ENCODE measurements at places on chromosomes 2 and 18.

GRCh38 chr2:123040506-123040905, 984.6 kb upstream of the CNTNAP5 start:
- DNase-seq, result no peak

- DNase-seq, result no peak
Observed at GRCh38 chr2:209636076-209636475, 135.6 kb upstream of the UNC80 start.

DNA sequence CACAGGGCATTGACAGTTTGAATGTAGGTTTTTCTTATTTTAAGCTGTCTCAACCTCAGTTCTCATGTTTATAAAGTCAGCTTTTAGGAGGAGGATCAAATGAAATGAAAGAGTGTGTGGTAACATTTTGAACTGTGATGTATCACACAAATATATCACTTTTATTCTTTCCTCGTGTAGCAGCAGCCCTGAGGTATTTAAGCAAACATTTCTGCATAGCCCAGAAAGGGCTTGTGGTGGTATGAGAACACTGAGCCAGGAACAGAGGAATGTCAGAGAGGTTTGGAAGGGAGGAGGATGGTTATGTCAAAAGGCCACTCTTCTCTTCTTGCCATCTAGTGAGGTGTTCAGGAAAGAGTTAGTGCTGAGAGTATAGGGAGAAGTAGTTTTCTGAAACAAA, 150.2 kb downstream of the PARD3B start:
- peak; percentile 94 for DNase-seq

DNA sequence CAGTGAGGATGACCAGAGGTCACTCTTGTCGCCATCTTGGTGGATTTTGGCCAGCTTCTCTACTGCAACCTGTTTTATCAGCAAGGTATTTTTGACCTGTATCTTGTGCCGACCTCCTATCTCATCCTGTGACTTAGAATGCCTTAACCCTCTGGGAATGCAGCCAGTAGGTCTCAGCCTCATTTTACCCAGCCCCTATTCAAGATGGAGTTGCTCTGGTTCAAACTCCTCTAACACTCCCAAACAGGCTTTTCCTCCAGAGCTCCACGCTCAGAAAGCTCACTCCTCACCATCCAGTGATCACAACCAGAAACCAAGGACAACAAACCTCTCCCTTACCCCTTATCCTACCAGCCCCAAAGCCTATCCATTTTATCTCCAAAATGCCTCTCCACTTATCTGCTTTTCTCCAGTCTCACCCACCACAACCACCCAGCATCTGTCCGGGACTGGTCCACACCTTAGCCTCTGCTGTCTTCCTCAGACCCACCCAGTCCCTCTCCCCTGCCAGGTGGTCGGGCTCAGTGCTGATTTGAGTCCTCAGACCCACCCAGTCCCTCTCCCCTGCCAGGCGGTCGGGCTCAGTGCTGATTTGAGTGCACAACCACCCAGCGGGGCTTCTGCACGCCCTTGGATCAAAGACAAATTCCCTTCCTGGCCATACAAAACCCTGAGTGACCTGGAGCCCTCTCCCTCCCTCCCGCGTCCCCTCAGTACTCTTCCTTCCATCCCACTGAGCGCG, 11.7 kb upstream of the SMAD7 start:
- DNase-seq, result no peak

DNA sequence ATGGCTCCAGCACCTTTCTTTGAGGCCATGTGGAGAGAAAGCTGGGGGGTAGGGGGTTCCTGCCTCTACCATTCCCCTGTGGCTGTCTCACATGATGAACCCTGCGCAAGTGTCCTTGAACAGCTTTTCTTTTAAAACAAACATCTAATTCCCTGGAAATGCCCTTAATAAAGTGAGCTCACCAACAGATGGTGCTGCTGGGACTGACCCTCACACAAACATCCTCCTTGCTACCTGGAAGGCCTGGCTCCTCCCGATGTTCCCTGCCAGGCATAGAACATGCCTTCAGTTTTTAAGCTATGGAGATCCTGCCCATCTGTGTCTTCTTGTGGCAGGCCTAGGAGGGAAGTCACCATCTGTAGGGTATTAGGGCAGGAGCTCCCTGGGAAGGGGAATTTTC, 60.7 kb upstream of the GATA6 start:
- no peak for DNase-seq

- no peak for DNase-seq
Observed at GRCh38 chr2:51791496-51791895, 759.6 kb upstream of the NRXN1 start.

DNA sequence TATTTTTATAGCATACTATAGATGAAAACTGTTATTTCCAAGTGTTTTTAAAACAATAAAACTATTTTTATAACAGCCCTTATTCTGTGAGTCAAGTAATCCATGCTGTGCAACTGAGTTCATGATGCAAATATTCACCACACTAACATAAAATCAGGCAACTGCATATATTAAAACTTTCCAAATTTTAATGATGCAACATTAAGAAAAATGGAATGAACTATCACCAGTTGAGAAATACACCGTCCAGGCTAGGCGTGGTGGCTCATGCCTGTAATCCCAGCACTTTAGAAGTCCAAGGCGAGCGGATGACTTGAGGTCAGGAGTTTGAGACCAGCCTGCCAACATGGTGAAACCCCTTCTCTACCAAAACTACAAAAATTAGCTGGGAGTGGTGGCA, 114.5 kb downstream of the CDH2 start:
- peak; percentile 84 for DNase-seq

- DNase-seq, result no peak
Observed at GRCh38 chr2:159043710-159044109, 75.3 kb downstream of the TANC1 start.

- DNase-seq, result peak; percentile 77
Observed at GRCh38 chr2:219571311-219572236, at the start of gene OBSL1. OBSL1 (minus strand) TSS chr2:219571539; CDS start chr2:219571232, 307 bp downstream.

DNA sequence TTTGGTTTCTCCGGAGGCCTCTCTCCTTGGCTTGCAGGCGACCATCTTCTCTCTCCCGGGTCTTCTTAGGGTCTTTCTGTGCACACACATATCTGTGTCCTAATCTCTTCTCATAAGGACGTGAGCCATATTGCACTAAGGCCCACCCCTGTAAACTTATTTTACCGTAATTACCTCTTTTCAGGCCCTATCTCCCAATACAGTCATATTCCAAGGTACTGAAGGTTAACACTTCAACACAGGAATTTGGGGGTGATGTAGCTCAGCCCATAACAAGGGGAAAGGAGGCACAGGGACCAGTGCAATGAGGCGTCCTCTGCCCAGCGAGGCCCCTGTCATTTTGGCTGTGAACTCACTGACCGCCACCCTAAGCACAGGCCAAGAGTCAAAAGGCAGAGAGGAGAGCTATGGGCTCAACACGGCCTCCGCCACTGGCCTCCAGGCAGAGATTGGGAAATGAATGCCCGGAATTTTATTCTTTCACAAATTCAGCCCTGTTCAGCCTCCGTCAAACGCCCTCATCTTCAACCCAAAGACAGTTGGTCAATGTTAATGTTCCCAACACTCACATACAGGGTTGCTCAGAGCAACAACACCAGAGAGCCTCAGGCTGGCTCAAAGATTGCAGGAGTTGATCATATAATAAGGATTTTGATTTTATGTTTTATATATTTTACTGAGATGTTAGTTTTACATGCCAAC, 15.9 kb upstream of the NMUR1 start:
- no peak for DNase-seq
